Type B pancreatic cell (in vitro differentiated cells): ENCODE measurements at places on chromosomes 6 and 20. TPM values are rescaled to one million over a fixed set of nuclear protein-coding genes. Genes with fewer than 3 reads are reported as not detected.

Gene MAP3K4
- total RNA-seq: 39.1 and 51.6 TPM in 2 replicates

Gene SRSF12
- total RNA-seq: 3.9 and 10.5 TPM in 2 replicates

Gene PCSK2
- total RNA-seq: 46.4 and 61.2 TPM in 2 replicates

Gene FILIP1
- total RNA-seq: 2.0 and 5.0 TPM in 2 replicates

Gene REM1
- total RNA-seq: not detected in 2 replicates

DNA sequence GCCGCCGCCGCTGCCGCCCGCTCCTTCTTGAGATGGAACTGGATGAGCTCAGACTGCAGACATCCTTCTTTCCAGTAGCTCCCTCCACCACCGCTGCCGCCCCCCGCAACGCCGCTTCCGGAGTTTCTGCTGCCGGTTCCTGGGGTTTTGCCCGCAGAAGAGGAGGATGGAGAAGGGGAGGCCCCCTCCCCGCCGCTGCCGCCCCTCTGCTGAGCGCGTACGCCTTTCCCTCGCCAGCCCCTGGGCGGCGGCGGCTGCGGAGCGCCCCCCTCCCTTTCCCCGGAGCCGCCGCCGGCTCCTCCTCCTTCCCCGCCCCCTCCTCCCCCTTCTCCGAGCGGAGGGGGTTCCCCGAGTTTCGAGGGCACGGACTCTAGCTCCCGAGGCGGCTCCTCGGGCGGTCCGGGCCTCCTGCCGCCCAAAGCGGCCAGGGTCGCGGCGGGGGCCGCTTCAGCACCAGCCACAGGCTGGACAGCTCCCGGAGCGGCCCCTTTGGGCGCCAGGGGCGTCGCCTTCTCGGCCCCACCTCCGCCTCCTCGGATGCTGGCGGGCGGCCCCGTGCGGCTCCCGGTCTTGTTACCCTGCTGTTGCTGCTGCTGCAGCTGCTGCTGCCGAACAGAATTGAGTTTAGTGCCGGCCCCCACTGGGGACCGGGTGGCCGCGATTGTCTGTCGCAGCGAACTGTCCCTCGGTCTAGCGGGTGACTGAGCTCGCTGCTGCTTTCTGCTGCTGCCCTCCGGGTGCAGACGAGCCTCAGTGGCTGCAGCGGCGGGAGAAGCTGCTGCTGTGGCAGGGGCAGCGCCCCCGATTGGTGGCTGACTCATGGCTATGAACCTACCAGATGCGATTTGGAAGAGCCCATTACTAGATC, 3.1 kb downstream of the MTCL3 start:
- DNase-seq: peak; percentile 76
- H3K36me3 ChIP-seq: no peaks in the 10 kb centered on the region
- peak overlapping the region; percentile 87 for H3K4me3 ChIP-seq
- no peak overlapping the region for H3K27ac ChIP-seq
- H3K4me1 ChIP-seq: peaks cover 25% of the 10 kb centered on the region
